ENCODE measurements at places on chromosomes 16 and 17. TPM values are rescaled to one million over a fixed set of nuclear protein-coding genes. Genes with fewer than 3 reads are reported as not detected.

DNA sequence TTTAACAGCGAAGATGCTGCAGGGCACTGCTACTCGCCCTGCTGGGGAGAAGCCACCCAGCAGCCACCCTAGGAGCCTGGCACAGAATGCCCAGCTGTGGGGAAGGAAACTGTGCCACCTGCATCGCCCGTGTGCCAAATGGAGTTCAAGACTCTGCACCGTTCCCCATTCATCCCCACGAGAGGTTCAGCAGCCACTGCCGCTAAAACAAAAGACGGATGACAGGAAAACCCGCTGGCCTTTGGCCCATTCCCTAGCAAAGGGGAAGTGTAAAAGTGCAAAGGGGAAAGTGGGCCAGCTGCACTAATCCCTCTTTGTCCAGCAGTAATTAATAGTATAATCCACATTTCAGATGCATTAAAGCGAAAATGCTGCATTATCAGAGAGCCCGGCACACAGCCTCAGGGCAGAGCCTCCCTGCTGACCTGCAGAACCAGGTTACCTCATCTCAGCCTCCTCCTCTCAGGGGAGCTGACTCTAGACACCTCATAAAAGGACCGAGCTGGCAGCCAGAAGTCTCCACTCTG lies 37.7 kb downstream of the ZFHX3 start:
- no peak for DNase-seq

DNA sequence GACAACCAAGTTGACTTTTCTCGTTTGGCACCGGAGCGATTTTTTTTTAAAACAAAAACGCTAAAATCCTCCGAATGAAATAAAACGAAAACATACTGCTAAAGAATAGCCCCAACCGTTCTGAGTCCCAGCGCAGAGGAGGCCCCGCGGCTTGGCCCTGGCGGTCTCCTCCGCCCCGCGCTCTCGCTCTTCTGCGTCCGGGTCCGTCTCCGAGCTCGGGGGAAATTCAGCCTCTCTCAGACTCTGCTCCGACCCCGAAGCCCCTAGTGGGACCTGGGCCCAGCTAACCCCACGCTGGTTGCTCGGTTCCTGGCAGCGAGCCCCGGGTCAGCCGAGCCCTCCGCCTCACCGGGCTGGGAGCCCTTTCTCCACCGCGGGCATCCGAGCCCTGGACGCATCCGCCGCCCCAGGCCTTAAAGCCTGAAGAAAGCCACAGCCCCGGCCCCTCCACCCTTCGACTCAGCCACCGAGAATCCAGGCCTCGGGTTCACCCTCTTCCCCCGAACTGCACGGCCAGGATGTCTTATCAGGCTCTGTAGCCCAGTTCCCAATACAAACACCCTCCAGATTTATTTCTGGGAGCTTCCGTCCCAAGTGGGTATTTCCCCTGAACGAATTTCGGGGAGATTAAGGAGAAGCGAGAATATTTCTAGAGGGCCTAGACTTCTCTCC lies 1.2 kb downstream of the TBX2 start:
- no peak for DNase-seq

GRCh38 chr17:72386619-72387237 lies 265.9 kb downstream of the SOX9 start:
- no peak for DNase-seq

GRCh38 chr17:48825446-48826381 lies 5.1 kb upstream of the CALCOCO2 start:
- DNase-seq: no peak

DNA sequence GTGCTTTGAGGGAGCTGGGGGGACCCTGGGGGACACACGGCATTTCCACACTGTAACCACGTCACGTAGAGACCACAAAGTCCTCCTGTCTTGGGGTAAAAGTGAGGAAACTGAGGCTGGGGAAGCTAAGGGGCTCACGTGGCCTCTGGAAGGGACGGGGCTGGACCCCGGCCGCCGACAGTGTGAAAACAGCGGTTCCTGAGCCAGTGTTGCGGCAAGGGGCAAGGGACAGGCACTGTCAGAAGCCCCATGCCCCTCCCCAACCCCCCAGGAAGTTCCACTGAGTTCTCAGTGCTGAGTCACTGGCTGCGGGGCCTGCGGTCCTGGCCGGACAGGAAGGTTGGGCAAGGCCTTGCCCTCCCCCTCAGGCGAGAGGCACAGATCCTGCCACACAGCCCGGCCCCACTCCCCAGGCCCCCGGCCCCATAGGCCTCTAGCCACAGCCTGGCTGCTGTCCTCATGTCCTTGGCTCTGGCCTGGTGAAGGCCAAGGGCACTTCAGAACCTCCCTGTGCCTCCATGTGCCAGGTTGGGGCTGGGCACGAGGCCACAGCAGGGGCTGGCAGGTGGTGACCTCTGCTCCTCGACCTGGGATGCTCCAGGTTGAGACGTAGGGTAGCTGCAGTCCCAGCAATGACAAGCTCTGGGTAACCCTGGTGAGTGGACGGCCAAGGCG lies 5.0 kb upstream of the CCDC57 start:
- DNase-seq: peak; percentile 85

DNA sequence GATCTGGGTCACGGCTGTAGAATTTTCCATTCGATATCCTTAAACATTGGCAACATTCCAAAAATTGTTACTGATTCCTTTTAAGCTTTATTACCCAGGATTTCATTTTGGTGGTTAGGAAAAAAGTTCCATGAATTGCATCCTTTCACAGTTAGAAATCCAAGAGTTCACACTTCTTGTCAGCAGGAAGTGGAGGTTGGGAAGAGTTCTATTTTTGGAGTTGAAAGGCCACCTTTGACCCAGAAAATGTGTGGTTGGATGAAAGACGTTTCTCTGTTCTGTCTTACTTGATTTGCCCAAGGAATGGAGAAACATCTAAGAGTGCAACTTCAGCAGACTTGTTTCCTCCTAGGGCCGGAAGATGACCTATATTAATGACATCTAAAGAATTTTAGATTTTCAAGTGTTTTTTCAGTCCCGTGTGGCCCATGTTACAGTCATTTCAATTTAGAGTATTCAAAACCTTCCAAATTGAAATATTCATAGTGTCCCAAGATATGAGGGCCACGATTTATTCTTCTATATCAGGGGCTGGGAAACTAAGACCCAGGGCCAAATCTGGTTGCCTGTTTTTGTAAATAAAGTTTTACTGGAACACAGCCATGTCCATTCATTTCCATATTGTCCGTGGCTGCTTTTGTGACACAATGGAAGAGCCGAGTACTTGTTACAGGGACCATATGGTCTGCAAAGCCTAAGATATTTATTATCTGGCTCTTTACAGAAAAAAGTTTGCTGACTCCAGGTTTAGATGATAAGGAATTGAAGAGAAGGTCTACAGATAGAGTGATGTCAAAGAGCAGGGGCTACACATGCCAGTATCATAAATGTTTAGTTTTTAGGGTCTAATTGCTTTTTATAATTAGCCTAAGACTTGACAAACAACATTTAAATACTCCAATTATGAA lies 50.2 kb downstream of the CDK5R1 start:
- peak; percentile 39 for DNase-seq

- DNase-seq: no peak
Measured at GRCh38 chr17:66547151-66547865, 244.9 kb downstream of the PRKCA start.

DNA sequence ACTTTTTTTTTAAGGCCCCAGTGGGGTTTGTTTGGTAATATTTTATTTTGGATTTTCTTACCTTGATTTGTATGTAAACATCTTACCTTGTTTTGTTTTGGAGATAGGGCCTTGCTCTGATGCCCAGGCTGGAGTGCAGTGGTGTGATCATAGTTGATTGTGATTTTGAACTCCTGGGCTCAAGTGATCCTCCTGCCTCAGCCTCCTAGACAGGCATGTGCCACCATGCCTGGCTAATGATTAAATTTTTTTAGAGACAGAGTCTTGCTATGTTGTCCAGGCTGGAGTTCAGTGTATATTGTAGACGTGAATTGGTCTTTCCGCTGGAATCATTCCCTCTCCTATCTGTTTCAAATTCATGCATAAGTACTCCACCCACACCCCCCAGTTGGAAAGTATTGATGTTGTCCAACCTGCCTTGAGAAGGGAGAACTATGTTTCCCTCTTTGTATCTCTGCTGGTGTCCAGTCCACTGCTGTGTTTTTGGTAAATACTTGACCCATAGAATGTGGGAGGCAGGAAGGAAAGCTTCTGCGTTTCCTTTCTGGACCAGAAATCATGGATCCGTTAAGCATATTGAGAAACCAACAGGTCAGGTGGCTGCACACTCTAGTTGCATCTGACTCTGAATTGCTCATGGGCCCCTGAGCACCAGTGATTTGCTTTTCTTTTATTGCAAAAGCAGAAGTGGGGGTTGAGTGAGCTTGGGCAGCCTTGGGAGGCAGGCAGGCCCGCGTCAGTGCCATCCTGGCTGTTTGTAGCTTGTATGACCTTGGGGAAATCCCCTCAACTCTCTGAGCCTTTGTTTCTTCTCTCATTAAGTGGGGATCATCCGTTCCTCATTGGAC lies 25.0 kb downstream of the RMI2 start:
- peak; percentile 89 for DNase-seq

- no peak for DNase-seq
Measured at GRCh38 chr16:23408823-23409298, 44.1 kb downstream of the COG7 start.

- no peak for DNase-seq
Measured at GRCh38 chr16:24131294-24131693, 124.8 kb upstream of the CACNG3 start.

GRCh38 chr17:18974407-18975149 lies 22.6 kb downstream of the SLC5A10 start:
- DNase-seq: no peak

GRCh38 chr17:19260958-19261357 lies 23.8 kb downstream of the EPN2 start:
- no peak for DNase-seq

DNA sequence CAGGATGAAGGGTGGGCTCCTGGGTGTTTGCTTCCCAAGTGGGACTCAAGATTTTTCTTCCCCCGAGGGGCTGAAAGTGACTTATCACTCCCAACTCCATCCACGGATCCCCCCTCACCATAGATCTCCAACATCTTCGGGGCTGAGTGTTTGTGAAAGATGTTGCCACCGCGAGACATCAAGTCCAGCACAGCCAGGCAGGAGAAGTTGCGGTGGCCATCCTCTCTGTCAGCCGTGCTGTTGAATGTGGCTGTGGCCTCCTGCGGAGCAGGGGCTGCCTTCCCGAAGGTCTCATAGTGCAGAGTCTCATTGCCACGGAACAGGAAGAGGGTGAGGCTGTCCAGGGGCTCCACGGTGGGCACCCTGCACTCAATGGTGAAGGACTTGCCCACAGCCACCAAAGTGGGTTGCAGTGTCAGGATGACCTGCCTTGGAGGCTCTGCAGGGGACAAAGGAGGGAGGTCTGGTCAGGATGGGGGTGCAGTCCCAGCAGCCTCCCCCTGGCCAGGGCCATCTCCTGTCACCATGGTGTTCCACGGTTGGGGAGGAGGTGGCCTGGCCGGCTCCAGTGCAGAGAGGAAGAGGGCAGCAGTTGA lies 5.5 kb downstream of the PRR29 start:
- peak; percentile 5 for DNase-seq

DNA sequence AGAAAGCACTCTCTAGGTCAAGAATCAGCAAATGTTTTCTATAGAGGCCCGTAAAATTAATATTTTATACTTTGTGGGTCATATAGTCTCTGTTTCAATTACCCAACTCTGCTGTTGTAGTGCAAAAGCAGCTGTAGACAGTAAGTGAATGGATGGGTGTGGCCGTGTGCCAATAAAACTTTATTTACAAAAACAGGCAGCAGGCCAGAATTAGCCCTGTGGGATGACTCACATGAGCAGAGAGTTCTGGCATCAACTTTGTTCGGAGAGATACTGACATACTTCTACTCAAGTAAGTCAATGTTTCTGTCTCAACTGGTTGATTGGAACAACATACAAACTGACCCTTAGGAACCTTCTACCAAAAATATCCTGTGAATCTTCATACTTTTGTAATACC lies 616.2 kb downstream of the MAF start:
- no peak for DNase-seq

GRCh38 chr17:60165223-60165622 lies 15.4 kb downstream of the CA4 start:
- no peak for DNase-seq

GRCh38 chr17:19707728-19708221 lies 8.6 kb downstream of the SLC47A2 start:
- DNase-seq: no peak

DNA sequence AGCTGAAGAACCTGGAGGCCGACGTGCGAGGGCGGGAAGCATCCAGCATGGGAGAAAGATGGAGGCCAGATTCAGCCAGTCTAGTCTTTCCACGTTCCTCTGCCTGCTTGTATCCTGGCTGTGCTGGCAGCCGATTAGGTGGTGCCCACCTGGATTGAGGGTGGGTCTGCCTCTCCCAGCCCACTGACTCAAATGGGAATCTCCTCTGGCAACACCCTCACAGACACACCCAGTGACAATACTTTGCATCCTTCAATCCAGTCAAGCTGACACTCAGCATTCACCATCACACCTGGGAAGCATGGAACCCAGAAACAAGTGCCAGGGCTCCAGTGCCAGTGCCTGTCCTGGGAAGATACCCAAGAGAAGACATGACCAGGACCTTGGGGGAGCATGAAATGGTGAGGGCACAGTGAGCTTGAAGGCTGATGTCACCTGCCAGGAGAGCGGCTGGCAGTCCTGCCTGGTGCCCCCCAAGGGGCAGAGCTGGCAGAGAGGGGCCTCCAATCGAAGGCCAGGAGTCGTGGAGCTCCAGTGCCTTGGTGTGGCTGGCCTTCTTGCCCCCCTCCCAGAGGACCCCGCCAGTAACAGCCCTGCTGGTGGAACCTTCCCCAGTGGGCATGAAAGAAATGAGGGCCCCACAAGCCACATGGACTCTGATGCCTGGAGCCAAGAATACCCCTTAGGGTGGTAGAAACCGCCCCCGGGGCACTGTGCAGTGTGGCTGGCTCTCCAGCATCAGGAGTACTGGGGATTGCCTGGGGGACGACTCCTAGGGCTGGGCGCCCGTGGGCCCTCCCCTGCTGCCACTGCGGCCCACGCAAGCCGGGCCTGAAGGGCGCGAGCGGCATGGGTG lies 643 bp upstream of the NPB start:
- no peak for DNase-seq

The NOTUM gene
- 0.40 TPM for polyA plus RNA-seq

The ABI3 gene
- polyA plus RNA-seq: 4.4 TPM

The PIMREG gene
- polyA plus RNA-seq: 0.72 TPM

The KRT16 gene
- polyA plus RNA-seq: 2.6 TPM

The PRR35 gene
- not detected for polyA plus RNA-seq

The PLLP gene
- 1.5 TPM for polyA plus RNA-seq

The NTN3 gene
- polyA plus RNA-seq: not detected

The ELMO3 gene
- 0.18 TPM for polyA plus RNA-seq

The NTN1 gene
- polyA plus RNA-seq: 0.84 TPM

The AARSD1 gene
- 206 TPM for polyA plus RNA-seq

The TOB1 gene
- 49.3 TPM for polyA plus RNA-seq

The CDH5 gene
- 13.8 TPM for polyA plus RNA-seq

The RMI2 gene
- polyA plus RNA-seq: 1.0 TPM

The ARL16 gene
- polyA plus RNA-seq: 79.8 TPM

The TNP2 gene
- polyA plus RNA-seq: not detected
